Activated CD4-positive, alpha-beta memory T cell treated with anti-CD3 and anti-CD28 coated beads, Interleukin-2, amount 10 ng/mL, durations not matched to agents 7 days and 5 days (primary cell): ENCODE measurements at places on chromosomes 2 and 18. TPM values are rescaled to one million over a fixed set of nuclear protein-coding genes. Genes with fewer than 3 reads are reported as not detected.

DNA sequence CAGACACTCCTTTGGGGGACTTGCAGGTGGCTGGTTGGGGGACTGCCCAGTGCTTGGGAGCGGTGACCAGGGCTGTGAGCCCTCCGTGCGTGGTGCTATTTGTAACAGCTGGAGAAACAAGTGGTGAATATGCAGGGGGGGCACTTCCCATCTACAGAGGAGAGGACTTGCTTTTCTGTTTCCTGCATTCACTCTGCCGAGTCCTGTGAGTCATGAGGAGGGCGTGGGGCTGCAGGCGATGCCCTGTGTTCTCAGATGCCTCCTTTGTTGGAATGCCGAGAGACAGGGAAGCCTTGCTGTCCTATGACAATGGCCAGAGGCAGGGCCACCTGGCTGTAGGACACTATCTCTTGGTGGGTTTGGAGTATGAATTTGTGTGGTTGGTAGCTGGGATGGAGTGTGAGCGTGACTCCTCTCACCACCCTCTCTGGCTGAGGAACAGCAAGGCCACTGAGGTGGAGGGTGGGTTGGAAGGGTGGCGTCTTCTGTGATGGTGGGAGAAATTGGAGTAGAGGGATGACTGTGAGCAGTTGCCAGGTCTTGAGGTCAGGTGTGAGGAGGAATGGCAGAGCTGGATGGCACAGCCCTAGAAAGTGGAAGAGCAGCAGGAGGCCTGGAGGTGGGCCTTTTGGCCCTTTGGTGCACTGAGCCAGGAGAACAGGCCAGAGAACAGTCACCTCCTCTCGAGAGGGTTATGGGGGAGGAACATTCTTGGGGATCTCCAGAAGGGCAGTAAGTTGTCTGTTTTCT lies 24.3 kb downstream of the FHOD3 start:
- DNase-seq: no peak

- DNase-seq: peak; percentile 37
Observed at GRCh38 chr2:37570773-37571586, 100.5 kb downstream of the CDC42EP3 start.

The ALLC gene
- total RNA-seq: not detected

GRCh38 chr2:33531549-33532059 lies 55.2 kb downstream of the RASGRP3 start:
- no peak for DNase-seq

DNA sequence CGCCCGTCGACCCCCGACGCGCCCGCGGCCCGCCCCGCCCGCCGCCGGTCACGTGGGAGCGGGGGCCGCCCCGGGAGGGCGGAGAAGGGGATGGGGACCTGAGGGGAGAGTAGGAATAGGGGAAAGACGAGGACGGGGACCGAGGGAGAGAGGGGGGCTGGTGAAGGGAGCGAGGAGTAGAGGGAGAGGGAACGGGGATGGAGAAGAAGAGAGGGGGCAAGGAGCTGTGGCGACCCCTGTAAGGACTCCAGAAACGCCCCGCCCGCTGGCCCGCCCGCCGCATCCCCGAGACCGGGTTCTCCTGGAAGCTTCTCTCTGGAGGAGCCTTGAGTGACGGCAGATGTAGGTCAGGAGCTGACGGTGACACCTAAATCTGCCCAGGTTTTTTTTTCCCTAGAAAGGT lies 615 bp downstream of the ADNP2 start:
- peak; percentile 43 for DNase-seq

The ZSWIM2 gene
- total RNA-seq: not detected
